ENCODE measurements at places on chromosomes 16 and 17.

DNA sequence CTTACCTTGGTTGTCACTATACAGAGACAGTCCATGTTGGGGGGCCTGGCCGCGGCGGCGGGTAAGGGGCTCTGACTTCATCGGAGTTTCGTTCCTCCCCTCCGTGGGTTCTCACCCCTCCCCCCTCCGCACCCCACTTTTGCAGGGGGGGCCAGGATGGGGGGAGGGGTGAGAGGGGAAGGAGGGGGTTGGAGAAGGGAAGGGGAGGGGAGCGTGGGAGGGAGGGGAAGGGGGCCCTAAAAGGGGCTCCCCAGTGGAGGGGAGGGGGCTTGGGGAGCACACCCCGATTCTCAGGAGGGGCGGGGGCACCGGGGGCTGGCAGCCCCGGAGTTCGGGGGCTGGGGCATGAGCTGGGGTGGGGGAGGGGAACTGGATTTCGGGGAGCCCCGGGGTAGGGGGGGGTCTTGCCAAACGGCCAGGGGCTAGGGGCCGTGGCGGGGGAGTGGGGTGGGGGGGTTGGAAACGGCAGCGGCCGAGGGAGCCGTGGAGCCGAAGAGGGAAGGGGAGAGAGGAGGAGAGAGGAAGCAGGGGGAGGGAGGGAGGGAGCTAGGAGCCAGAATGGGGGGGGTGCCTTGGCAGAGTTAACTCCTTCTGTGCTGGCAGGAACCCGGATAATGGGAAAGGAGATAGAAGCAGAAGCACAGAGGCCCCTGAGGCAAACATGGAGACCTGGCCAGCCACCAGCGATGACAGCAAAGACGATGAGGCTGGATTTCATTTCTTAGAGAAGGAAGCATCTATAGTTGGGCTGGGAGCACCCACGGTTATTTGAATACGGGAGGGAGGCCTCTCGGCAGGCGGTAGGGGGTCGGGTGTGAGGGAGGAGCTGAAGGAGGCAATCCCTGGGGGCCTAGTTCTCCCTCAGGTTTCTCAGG is 2.3 kb downstream of the DLG4 start:
- peak; percentile 40 for DNase-seq

DNA sequence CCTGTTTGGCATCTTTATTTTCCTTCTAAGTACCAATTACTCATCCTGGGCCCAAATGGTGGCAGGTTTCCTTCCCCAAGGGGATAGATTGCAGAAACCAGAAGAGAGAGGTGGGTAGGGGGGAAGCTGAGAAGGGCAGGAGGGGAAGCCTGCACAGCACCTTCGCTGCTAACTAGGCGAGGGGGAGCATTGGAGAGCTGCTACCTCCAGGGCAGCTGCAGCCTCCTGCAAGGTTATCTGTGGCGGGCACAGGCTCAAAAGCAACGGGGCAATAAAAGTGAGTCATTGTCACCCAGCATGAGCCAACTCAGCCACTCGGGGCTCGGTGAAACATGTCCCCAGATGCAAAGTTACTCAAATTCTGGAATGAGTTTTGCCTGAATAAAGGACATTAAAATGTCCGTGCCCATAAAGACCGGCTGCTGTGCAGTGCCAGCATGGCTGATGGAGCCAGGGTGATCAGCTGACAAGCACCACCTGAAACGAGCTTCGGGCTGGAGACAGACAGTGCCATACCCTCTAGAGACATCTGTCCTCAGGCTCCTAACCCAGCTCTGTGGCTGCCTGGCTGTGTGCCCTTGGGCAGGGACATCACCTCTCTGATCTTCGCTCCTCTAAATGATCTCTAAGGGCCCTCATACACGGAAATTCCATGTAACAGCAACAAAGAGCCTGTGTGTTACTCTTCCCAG is 68.1 kb upstream of the GRIN2A start:
- no peak for DNase-seq

GRCh38 chr16:3095869-3096268 is 3.2 kb downstream of the ZSCAN10 start:
- DNase-seq: peak; percentile 46

- DNase-seq: no peak
Measured at GRCh38 chr16:54459509-54460262, 173.1 kb upstream of the IRX3 start.

GRCh38 chr17:2929881-2930533 is 133.4 kb downstream of the OR1D5 start:
- peak; percentile 33 for DNase-seq

DNA sequence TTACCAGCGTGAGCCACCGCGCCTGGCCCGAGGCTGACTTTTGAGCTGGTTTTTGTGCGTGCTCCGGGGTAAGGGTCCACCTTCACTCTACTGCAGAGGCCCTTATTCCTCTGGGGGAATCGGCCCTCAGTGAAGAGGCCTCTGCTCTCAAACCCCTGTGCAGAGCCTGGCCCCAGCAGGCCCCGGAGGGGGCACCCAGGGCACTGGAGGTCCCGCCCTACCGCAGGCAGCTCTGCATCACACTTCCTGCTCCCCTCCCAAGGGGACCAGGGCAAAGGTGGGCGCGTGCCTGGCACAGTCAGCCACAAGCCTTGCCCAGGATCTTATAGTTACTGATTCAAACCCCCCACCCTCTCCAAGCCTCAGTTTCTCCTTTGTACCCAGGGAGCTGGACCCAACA is 3.6 kb upstream of the UBE2I start:
- DNase-seq: no peak

- DNase-seq: no peak
Measured at GRCh38 chr17:82788206-82789001, 36.5 kb downstream of the TBCD start.

DNA sequence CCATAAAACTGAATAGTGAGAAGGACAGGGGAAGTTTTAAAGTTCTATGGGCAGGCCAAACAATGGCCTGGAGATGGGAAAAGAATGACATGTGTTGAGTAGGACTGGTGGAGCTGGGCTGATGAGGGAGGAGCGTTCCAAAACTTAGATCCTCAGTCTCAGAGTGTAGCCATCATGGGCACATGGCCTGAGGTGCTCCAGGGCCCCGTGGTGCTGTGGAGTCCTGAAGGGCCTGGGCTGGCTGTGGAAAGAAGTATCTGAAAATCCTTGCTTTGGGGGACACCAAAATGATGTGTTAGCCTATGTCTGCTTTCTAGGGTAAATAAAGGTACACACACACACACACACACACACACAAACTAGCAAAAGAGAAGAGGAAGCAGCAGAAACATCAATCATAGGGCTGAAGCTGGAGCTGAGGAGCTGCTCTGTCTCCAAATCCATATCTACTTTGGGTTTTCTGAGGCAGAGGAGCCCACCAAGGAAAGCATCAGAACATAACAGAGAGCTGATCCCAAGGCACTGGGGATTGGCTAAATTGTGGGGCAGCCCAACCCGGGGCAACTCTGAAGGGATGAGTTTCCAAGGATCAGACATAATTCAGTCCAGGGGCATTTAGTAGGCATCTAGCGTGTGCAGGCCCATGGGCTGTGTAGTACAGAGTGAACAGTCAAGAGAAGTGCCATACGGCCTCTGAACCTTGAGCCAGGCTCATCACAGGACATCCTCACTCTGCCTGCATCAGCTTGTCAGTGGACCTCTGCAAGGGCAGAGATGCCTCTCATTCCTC is 85.2 kb downstream of the C16orf78 start:
- DNase-seq: no peak

- DNase-seq: no peak
Measured at GRCh38 chr17:41301916-41302901, at the start of gene KRTAP29-1. TSS of gene KRTAP29-1 (minus strand) at chr17:41302851. CDS start at chr17:41302851, 0 bp downstream.

DNA sequence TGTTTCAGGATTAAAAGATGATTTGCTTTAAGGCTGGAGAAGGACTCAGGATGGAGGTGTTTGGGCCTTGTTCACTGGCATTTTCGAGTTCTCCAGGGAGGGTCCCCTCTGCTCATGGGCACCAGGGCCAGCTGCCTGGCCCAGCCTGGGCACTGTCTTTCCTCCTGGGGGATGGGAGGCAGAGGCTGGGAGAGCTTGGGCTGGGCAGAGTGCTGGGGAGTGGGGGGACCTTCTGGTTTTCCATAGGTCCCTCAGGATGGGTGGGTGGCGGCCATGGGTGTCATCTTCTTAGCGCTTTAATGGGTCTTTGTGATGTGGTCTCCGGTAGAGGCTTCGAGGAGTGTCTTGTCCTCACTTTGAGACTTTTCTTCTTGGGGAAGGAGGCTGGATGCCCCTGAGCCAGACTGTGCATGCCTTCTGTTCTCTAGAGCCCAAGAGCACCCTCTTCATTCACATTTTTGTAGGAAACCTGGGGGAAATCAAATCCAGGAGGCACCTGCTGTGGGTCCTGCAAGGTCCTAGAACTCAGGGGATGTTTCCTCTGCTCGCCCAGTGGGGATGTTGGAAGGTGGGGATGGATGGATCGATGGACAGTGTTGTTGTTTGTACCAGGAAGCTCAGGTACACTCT is 5.7 kb downstream of the NKD1 start:
- DNase-seq: no peak

DNA sequence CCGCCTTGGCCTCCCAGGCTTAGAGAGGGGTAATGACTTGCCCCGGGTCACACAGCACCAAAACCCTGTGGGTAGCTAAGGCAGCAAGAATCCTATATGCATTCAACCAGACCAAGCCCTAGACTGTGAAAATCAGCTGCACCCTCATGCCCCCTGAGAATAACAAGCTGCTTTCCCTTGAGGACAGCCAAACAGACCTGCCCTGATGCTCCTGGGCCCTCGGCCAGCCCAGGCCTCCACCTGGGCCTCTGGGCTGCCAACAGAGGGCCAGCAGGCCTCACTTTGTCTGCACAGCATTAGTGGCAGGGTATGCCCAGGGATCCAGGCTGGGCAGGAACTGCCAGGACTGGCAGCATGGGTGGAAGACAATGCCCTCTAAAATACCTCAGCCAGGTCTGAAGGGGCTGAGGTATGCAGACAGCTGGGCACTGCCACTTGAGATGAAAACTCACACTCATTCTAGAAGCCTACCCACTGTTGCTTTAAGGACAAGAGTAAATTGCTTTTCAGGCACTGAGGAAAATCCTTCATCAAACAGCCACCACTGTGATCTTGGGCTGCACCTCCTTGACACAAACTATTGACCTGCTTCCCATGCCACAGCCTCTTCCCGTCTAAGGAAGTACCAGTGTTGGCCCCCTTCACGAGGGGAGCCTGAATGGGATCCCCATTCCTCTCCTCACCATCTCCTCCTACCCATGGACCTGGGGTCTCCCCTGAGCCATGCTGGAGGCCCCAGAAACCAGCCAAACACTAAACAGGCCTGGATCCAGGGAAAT is 8.8 kb downstream of the ST3GAL2 start:
- DNase-seq: no peak

DNA sequence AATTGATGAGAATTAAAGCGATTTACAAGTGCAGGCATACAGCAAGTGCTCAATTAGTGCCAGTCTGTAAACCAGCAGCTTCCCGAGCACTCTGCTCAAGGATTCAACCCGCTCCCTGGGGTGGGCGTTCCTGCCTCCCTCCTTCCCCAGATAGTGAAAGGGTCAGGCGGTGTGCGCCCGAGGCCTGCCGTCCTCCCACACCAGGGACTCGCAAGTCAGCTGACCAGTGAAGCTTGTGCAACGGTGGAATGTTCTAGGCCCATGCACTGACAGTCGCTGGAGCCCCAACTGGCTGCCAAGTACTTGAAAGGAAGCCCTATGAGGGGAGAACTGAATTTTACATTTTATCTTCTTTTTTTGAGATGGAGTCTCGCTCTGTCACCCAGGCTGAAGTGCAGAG is 53.5 kb upstream of the PABPN1L start:
- DNase-seq: no peak

- no peak for DNase-seq
Measured at GRCh38 chr17:82348866-82349265, 10.2 kb upstream of the TEX19 start.

DNA sequence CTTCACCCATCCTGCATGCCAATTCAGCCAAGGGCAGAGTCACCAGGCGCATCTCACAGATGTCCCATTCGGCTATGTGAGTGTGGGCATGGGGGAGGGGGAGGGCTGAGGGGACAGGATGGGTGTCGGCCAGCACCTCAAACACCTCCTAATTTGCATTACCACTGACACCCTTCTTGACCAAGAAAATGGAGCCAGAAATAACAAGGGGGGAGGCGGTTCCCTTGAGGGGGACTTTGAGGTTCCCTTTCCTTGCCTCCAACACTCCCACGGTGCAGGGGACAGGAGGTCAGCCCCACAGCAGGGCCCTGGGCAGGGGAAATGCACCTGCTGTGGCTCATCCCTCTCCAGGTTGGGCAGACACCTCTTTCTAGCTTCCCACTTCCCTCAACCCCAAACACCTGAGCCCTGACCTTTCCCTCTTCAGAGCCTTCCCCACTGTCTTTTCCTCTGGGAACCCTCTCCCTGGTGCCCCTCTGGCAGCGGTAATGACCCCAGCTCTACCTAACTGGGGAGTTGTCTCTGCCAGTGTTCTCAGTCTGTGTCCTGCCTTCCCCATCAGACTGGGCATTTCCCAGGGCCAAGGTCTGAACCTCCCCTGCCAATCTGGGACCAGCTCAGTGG is 18.2 kb upstream of the TBX21 start:
- DNase-seq: no peak

GRCh38 chr17:52227926-52228325 is 69.4 kb upstream of the CA10 start:
- no peak for DNase-seq

GRCh38 chr16:609316-609715 is 19.4 kb downstream of the RAB40C start:
- DNase-seq: no peak

DNA sequence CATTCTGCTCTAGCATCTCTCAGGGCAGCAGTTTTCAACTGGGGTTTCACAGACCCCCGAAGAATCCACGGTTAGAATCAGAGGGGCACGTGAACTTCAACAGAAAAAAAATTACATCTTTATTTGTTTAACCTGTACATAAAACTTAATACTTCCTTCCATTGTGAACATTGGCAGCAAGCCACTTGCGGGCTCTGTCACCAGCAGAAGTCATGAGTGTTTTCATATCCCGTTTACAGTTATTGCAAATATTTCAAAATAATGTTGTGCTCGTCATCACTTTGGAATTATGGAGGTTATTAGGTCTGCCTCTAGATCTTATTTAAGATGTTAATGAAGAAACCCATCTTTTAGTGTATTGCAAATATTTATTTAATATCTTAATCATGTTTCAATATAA is 109.8 kb downstream of the SDR42E1 start:
- DNase-seq: no peak

GRCh38 chr16:1613728-1614455 is 1.7 kb downstream of the CRAMP1 start:
- no peak for DNase-seq

GRCh38 chr17:27398691-27399090 is 57.6 kb upstream of the KSR1 start:
- no peak for DNase-seq

GRCh38 chr17:19904412-19904811 is 36.7 kb upstream of the ULK2 start:
- DNase-seq: no peak

GRCh38 chr16:720990-721764 is at the start of gene ANTKMT:
TSS of gene ANTKMT (plus strand) at chr16:721146. CDS start at chr16:721275, 129 bp downstream.
- peak; percentile 74 for DNase-seq

DNA sequence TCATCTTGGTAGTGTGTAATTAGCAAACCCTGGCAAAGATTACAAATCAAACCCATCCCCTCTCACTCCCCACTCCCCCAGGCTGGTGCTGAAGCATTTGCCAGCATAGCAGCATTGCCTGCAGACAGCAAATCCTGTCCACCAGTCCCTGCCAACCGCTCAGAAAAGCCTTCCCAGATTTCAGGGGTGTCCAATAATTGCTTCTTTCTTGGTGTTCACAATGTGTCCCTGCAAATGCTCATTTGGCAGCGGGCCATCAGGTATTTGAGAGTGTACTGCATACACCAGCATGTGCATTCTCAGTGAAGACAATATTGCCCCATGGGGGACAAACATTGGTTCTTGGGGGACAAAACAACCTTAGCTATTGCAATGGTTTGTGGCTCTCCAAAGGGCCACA is 28.2 kb downstream of the ORC6 start:
- no peak for DNase-seq

Measured in activated naive CD4-positive, alpha-beta T cell treated with anti-CD3 and anti-CD28 coated beads, Interleukin-2, amount 50 U/mL, for 16 hours (primary cell).